Hindlimb muscle (tissue), 1 donor: ENCODE measurements at places on chromosomes 7 and 10.

GRCh38 chr10:116752969-116753665 is 10.8 kb upstream of the HSPA12A start:
- no peak for DNase-seq

GRCh38 chr10:57014758-57015157 is 653.7 kb upstream of the ZWINT start:
- no peak for DNase-seq

DNA sequence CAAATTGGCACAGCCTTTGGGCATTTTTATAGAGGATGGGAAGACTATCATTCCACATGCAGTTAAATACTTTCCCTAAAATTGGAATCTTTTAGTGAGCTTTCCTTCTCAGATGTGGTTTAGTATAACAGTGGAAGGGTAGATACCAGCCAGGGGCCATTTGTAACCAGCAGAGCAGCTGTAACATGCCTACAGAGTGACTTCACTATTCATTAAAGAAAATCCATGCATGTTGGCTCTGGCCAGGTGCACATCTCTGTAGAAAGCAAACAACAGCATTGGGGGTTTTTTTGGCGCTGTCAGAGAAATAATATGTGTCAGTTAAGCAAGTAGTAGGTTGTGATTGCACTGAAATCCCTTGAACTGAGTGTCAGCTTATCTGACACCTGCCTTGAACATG is 115.6 kb downstream of the LHFPL3 start:
- DNase-seq, result no peak

GRCh38 chr7:117402109-117402508 is 25.2 kb downstream of the ASZ1 start:
- DNase-seq, result no peak

DNA sequence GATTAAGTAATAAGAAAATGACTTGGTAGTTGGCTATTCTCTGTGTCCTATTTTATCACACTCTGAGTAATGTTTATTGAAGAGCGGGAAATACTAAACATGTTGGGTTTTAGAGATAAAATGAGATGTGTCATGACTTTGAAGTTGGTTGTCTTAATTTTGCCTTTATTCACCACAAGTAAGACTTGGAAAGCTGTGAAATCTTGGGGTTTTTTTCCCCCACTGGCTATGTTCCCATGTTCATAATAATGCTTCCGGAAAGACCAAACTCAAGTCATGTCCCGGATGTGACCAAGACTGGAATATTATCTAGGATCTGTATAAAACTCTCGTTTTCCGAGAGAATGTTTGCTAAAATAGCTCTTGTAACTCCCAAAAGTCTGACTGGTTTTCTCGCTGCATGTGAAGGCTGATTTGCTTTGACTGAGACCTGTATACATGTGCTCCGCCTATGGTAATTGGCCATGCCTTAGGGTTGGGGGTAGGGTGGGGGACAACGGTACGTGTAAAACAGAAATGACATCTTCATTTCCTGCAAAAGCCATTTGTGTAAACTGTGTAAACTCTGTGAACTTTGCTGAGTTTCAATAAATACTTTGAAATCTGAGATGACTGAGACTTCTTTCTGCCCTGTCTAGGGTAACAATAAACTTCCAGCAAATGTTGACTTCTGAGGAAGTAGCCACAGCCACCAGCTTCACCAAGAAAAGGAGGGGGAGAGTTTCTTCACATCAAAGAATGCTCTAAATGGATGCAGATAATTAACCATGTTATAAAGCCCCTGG is 169.6 kb downstream of the ZNF365 start:
- no peak for DNase-seq
